GM18507 (cell line): ENCODE measurements at places on chromosomes 4 and X.

DNA sequence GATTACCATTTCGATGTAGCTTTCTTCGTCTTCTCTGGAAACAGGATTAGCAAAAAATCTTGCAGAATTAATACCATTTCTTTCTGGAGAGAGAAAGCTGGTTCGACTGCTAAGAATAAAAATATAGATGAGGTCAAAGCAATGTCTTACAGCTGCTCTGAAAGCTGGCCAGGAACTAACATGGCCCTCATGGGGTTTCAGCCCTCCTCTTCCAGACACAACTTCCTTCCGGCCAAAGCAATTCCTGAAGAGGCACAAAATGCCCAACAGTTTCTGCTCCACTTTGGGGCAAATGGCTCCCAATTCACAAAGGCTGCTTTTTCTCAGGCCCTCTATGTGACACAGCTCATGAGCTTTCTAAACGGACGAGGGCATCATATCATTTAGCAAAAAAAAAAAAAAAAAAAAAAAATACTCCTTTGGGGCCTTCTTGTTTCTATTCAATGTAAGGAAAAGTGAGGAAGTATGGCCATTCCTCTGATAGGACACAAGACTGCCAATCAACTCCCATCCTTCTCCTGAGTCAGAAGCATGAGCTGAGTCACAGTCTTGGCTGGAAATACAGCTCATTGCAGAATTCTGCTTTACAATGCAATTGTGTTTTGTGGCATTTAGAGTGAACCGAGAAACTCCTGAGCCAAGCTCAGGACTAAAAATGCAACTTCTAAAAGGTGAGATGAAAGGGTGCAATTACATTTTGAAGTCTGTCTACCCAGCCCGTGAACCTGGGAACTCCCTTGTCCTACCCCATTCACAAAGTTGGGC lies 42.7 kb upstream of the CTAG2 start:
- DNase-seq, result no peak

DNA sequence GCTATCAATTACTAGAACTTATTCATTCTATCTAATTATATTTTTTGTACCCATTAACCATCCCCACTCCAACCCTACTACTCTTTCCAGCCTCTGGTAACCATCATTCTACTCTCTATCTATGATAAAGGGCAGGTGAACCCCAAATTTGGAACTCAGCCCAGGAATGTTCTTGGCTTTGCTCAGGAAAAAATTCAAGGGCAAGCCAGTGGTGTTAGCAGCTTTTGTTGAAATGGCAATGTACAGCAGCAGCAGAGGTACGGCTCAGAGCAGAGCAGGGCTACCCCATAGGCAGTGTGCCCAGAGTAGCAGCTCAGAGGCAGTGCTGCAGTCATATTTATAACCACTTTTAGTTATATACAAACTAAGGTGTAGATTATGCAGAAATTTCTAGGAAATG lies 138.2 kb downstream of the RNF150 start:
- DNase-seq, result no peak

DNA sequence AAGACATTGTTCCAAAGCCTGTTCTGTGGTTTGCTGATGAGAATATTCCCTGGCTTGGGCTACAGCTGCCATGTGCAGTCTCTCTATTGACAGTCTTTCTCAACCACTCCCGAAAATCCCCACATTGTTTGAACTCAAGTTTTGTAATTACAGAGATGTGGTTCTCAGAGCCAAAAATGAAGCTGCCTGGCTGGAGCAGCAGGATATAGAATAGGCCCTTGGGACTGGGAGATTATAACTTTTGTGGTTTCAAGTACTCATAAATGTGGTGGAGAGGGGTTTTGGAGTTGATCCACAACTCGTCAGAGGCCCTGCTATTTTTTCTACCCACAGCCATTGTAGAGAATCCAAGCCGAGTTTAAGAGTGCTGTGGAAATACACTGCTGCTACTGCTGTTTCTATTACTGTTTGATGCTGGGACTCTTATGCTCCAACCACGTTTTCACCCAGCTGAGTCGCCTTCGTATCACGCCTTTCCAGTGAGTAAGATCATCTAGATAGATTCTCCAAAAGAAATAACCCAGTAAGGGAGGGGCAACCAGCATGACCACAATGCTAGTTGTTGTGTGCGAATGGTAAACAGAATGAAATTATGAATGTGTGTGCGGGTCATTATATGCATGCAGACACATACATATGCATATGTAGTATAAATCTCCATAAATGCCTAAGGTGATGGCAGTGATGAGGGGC lies 57.1 kb upstream of the ATXN3L start:
- no peak for DNase-seq

- DNase-seq, result no peak
Measured at GRCh38 chr4:41369680-41370079, 113.0 kb downstream of the UCHL1 start.
